Omental fat pad (tissue), 4 donors: ENCODE measurements at places on chromosomes 6 and 20.

DNA sequence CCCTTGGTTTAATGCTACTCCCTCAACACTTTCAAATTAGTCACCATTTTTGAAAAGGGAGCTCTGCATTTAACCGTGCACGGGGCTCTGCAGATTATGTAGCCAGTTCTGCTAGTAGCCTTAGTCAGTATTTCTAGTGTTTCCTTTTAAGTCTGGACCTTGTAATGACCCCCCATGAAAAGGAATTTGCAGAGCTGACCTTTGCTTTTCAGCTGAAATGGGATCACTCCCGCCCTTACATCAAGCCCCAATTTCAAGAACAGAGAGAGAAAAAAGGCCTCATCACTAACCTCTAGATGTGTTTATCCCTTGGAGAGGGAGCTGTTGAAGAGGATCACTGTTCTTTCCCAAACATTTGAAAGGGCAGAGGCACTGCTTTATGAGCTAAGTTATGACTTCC is 490.7 kb upstream of the BTBD3 start:
- DNase-seq, result no peak

GRCh38 chr20:1332749-1333300 is 3.9 kb upstream of the SDCBP2 start:
- DNase-seq, result peak; percentile 17

DNA sequence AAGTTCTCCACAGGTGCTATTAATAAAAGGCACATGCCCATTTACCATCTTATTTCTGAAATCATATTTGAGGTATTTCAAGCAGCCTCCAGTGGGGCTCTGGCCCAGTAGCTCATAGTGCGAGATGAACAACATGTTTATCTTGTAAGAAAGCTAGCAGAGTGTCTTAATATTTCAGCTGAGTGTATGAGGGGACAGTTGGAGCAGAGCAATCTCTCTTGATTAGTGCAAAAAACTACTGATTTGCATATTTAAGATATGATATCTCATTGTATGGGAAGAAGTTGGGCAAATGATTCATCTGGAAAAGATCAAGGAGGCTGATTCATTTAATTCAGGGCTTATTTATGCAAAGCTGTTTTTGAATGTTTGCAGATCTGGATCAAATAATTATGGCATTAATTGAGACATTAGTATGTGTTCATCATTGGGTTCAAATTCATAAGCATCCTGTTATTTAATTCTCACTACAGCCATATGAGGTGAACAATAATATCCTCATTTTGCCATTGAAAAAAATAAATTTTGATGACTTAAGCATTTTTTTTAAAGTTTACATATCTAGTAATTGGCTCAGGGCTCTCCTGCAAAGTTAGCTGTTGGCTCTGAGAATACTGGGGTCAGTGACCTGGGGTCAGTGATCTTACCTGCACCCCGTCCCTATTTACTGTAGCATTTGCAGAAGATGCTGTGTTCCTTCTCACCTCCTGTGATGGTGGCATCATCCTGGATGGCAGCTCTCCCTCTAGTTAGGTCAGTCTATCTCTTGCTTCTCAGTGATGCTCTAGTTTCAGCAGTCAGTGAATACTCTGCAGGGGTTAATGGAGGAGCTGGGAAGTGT is 24.1 kb upstream of the GCLC start:
- DNase-seq, result no peak

GRCh38 chr6:43149265-43149664 is 21.8 kb upstream of the SRF start:
- DNase-seq, result no peak

GRCh38 chr6:113184291-113184690 is 672.9 kb upstream of the MARCKS start:
- DNase-seq, result no peak

DNA sequence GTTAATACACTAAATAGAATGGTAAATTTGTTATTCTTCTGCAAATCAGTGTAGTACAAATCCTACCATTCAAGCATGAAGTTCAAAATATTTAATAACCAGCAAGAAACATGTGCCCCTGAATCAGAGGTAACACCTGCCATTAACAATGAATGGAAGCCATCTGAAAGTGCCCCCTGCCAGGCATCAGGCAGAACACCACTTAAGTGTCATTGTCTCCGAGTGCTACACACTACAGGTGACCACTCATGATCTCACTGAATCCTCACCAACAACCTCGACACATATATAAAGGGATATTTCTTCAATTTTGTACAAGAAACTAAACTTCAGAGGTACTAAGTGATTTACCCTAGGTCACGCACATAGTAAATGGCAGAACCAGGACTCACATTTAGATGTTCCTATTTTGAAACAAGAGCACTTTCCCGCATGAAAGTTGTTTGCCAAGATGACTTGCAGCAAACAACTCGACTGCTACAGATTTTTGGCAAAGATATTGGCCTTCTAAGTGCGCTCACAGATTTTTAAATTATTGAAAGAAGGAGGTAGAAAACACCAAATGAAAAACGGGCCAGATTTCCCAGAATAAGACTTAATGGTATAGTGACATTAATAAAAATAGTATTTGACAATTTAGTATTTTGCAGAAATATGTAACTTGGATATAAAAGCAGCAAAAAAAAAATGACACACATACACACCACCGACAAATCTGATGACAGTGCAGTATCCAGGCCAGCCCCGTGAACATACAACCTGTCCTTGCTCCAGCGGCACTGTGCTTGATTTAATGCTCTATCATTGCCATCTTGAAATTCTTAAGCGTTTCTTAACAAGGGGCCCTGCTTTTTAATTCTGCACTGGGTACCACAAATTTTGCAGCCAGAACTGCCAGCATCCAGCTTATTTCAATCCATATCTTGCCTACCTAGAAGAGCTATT is 274.5 kb downstream of the ALDH8A1 start:
- DNase-seq, result no peak

DNA sequence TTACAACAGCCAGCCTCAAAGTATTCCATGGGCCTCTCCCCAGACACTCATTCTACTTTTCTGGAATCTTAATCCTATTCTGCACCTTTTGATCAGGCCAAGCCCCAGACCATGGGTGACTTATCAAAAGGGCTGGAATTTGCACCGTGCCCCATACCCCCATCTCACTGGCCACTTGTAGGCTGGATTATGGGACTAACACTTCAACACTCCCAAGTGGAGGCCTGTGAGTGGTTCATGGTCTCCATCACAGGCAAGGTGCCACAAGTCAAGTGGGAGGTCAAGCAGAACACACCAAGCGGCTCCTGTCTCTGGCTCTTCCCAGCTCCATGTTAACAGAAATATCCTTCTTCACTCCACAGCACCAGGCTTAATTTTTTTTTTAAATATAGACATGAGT is 212.3 kb upstream of the HEY2 start:
- no peak for DNase-seq

GRCh38 chr6:3188262-3188661 is 30.9 kb upstream of the TUBB2A start:
- no peak for DNase-seq

DNA sequence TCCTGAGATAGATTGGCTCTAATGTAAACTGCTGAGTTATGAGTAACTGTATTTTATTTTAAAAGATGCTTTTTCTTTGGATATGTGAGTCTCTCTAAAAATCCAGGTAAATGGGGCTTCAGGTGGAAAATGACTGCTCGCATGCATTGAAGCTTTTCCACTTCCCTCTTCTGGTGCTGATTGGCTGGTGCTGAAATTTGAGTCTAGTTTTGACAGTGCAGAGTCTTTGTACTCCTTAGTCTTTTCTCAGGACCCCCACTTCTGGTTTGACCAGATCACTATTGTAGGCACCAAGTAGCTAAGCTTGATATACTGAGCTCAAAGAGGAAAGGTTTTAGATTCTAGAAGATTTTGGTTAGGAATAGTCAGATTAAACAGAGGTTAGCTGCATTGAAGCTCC is 60.7 kb upstream of the TULP4 start:
- no peak for DNase-seq

GRCh38 chr6:55047451-55048044 is 126.8 kb upstream of the HCRTR2 start:
- no peak for DNase-seq

DNA sequence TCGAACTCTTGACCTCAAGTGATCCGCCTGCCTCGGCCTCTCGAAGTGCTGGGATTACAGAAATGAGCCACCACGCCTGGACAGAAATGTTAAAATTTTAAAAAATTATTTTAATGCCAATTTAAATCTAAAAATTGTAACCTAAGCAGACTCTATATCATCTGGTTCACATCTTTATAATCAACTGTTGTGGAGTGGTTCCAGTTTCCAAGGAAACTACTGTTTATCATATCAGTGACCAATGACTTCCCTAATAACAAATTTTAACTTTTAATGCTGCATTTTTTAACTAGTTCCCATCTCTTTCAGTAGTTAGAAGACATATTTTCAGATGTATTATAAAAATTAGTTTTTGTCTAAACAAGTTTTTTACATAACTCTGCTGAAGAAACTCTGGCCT is 5.2 kb upstream of the BTN3A2 start:
- DNase-seq, result no peak

GRCh38 chr20:54843431-54843830 is 368.0 kb downstream of the DOK5 start:
- no peak for DNase-seq

- no peak for DNase-seq
These were observed 203.3 kb downstream of the BCAS1 start for GRCh38 chr20:53866794-53867740.

DNA sequence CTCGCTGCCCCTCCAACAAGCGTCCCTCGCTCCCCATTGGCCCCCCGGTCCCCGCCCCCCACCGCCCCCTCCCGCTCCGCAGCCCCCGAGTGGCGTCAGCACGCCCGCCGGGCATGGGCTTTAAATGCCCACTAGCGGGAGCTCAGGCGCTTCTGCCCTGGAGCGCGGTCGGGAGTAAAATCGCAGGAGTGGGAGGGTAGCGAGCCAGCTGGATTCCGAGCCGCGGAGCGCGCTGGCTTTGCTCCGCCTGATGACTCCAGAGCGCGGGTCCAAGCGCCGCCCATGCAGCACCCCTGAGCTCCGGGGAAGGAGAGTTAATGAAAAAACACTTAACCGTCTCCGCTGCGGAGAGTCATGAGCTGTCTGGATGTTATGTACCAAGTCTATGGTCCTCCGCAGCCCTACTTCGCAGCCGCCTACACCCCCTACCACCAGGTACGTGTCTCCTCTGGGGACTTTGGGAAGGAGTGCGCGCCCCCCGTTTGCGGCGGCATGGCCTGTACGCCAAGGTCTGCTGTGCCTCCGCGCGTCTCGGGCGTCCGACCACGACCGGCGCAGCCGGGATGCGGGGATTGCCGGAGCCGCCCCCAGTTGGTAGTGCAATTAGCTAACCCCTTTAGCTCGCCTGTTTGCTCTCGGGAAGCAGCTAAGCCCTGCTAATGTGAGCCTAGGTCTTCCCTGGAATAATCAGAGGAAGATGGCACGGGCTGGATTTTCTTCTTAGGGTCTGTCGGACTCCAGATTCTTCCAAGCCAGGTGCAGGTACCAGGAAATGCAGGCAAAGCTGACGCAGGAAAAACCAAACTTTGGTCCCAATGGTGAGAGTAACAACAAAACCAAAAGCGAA is at the start of gene VGLL2:
TSS of gene VGLL2 (plus strand) at position 149 of the 847 bp plus-strand sequence. CDS start at position 355, 206 bp downstream.
- DNase-seq, result no peak

DNA sequence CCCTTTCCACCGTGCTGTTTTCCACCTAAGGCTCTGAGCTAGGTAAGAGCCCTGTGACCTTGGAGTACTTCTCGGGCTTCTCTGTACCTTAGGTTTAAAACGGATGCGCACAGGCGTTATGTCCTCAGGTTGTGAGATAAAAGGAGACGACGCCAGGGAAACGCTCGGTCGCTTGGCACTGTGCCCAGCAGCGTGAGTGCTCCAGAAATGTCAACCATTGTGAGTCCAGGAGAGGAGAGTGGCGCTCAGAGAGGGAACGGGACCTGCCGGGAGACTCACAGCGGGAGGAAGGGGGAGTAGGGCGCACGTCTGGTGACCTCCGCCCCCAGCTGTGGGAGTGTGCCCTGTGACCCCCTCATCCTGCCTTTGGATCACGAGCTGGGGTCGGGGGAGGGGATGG is 33.8 kb upstream of the SCRT2 start:
- DNase-seq, result no peak

- DNase-seq, result no peak
These were observed 121.3 kb downstream of the CLVS2 start for GRCh38 chr6:123117145-123117908.

DNA sequence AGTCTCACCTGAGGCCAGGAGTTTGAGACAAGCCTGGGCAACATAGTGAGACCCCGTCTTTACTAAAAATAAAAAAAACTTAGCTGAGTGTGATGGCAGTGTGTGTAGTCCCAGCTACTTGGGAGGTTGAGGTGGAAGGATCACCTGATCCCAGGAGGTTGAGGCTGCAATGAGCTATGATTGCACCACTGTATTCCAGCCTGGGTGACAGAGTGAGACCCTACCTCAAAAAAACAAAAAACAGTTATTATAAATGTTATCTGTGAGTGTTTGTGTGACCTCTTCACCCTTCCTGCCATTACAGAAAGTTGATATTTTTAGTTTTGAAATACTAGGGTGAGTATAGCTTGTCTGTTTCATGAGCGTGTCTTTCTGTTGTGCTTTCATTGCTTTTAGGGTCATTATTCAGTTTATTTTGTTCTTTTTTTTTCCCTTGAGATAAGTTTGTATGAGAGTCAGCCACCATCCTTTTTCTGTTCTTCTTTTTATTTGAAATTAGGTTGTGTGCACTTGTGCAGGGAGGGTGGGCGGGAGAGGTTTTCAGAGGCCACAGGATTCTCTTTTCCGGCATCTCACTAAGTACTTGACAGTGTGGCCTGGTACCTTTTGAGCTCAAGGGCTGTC is 26.2 kb downstream of the CDYL start:
- no peak for DNase-seq

GRCh38 chr20:46870041-46870440 is 24.6 kb upstream of the EYA2 start:
- no peak for DNase-seq

- DNase-seq, result no peak
These were observed 52.4 kb upstream of the SPDEF start for GRCh38 chr6:34608321-34609091.

DNA sequence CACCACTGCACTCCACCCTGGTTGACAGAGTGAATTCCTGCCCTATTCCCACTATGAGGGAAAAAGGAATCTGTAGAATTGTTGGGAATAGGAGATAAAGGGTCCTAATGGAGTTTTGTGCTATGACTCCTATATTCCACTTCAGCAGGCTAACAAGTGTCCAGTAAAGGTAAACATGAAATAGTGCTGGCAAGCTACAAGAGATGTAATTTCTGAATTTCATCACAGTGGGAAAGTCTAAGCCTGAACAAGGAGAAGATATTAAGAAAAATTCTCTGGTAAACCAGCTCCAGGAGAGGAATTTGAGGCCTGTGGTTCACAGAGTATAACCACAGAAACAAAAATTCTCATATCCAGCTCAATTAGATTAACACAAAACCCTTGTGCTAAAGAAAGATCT is 10.3 kb upstream of the C6orf58 start:
- DNase-seq, result no peak

- no peak for DNase-seq
These were observed 84.7 kb downstream of the FOXA2 start for GRCh38 chr20:22499515-22500166.

- DNase-seq, result no peak
These were observed 31.3 kb upstream of the AAR2 start for GRCh38 chr20:36205026-36205425.

GRCh38 chr6:85050149-85050548 is 285.8 kb upstream of the TBX18 start:
- no peak for DNase-seq

- DNase-seq, result no peak
These were observed 4.2 kb downstream of the DOP1A start for GRCh38 chr6:83071707-83072106.
